ENCODE measurements at places on chromosomes 12 and 14. TPM values are rescaled to one million over a fixed set of nuclear protein-coding genes. Genes with fewer than 3 reads are reported as not detected.

RAD9B gene
- total RNA-seq: 0.96 TPM

TMTC1 gene
- total RNA-seq: 12.8 TPM

CPNE6 gene
- 2.4 TPM for total RNA-seq

NKX2-1 gene
- total RNA-seq: 2.9 TPM

RD3L gene
- total RNA-seq: not detected

SLC4A8 gene
- 2.6 TPM for total RNA-seq

MUCL1 gene
- not detected for total RNA-seq

NXPH4 gene
- not detected for total RNA-seq

NUP107 gene
- total RNA-seq: 43.6 TPM

CDH24 gene
- total RNA-seq: 5.3 TPM

TAS2R8 gene
- total RNA-seq: 1.7 TPM

WSCD2 gene
- 1.2 TPM for total RNA-seq

GPR68 gene
- not detected for total RNA-seq

CCDC197 gene
- total RNA-seq: not detected

CD27 gene
- total RNA-seq: not detected

KITLG gene
- 17.8 TPM for total RNA-seq

ANG gene
- total RNA-seq: 11.8 TPM

CDC42BPB gene
- 99.7 TPM for total RNA-seq

All from umbilical cord (tissue), 2 donors.